ENCODE measurements at places on chromosomes 7 and 10.

- no peak for DNase-seq
Measured at GRCh38 chr10:89889606-89890005, 188.2 kb downstream of the KIF20B start.

- DNase-seq = peak; percentile 55
Measured at GRCh38 chr10:118960157-118961090, 69.1 kb upstream of the NANOS1 start.

GRCh38 chr7:83105063-83105462 lies 57.6 kb downstream of the PCLO start:
- DNase-seq = no peak

DNA sequence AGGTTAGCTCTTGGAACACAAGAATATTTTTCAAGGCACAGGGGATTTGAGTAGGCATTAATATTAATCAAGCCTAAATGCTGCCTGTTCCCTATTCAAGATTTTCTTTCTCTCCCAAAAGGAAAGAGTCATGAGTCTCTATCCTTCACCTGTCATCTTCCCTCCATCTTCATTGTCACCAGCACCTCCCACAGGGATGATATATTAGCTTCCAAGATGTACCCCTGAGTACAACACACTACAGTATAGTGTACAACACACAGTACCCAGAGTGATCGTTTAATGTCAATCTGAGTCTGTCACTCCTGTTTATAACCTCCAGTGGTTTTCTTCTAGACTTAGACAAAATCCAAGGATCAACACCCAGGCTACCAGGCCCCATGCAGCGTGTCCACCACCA lies 50.1 kb downstream of the FAM13C start:
- DNase-seq = no peak

DNA sequence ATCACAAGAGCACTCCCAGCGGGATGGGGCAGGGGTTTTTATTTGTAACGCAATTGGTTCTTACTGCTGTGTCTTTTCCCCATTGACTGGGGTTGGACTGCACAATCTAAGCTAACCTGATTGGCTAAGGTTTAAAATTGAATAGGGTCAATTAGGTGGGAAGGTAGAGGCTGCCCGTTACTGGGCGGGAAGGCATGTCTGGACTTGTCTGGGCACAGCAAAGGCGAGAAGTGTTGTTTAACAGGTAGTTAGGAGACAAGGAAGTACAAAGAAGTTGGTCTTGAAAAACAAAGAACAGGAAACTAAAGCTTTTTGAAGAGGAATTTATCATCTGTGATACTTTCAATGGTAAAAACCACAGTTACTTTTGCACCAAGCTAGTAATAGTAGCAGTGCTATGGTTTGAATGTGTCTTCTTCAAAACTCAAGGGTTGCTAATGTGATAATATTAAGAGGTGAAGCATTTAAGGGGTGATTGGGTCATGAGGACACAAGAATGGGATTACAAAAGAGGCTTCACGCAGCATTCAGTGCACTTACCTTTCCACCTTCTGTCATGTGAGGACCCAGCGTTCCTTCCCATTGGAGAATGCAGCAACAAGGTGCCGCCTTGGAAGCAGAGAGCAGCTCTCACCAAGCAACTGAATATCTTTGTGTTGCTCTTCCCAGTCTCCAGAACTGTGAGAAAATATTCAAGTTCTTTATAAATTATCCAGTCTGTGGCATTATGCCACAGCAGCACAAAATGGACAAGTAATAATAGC lies 875.5 kb upstream of the SORCS1 start:
- DNase-seq = no peak

- no peak for DNase-seq
Measured at GRCh38 chr7:71303566-71303965, 171.6 kb downstream of the GALNT17 start.

DNA sequence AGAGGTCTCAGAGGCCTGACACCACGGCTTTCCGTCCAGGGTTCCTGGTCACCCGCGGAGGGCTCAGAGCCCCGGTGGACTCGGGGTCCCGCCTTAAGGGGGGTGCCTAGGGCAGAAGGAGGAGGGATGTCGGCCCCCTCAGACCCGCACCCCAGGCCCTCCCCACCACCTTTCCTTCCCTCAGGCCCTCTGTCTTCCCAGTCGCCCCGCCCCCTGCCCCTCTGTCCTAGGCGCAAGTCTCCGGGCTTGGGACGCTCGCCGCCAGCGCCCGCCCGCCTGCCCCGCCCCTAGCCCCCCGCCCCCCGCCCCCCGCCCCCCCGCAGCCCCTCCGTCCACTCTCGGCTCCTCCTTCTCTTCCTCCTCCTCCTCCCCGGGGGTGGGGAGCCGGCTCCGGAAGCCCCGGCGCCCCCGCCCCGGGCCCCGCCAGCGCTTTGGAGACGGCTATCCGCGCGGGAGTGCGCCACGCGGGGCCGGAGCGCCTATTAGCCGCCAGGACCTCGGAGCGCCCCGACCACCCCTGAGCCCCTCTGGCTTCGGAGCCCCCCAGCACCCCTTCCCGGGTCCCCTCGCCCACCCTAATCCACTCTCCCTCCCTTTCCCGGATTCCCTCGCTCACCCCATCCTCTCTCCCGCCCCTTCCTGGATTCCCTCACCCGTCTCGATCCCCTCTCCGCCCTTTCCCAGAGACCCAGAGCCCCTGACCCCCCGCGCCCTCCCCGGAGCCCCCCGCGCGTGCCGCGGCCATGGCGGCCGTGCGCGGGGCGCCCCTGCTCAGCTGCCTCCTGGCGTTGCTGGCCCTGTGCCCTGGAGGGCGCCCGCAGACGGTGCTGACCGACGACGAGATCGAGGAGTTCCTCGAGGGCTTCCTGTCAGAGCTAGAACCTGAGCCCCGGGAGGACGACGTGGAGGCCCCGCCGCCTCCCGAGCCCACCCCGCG lies at the start of gene AEBP1:
AEBP1 (plus strand) TSS at position 423 of the 937 bp plus-strand sequence; CDS start at position 744, 321 bp downstream.
- no peak for DNase-seq

DNA sequence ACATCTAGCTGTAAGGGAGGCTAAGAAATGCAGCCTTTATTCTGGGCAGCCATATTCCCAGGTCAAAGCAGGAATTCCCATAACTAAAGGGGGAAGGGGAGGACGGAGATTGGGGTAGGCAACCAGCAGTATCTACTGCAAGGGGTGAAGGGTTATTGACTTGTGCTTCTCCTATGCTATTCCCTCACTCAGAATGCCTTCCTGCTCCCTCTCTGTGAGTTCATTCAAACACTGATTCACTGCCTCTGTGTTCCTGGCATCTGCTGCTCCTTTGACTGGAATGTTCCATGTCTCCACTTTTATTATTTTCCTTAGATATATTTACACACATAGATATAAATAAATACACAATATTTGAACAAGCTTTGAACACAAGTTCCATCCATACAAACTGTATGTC lies 11.1 kb downstream of the HTR7 start:
- DNase-seq = no peak

GRCh38 chr7:151129960-151130591 lies 37.4 kb downstream of the GBX1 start:
- DNase-seq = no peak

GRCh38 chr7:3242398-3242972 lies 58.6 kb upstream of the SDK1 start:
- DNase-seq = no peak

- DNase-seq = peak; percentile 10
Measured at GRCh38 chr7:78765943-78766729, 687.3 kb downstream of the MAGI2 start.

DNA sequence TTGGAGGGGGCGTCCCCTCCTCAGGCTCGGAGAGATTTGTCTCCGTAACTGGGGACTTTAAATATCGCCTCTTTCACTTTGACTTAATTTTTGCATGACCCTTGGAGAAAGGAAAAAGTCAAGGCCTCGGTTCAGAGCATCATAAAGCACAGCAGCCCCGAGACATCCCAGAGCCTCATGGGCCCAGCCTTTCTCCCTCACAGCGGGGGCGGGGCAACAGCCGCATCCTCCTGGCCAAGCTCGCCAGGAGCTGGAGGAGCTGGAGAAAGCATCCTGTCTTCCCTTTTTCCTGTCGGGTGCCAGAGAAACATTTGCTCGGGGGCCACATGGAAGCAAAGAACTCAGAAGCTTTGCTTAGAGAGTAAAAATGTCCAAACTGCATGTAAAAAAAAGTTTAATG lies 43.6 kb upstream of the DPYSL4 start:
- DNase-seq = no peak

- DNase-seq = no peak
Measured at GRCh38 chr7:94412762-94413322, 18.1 kb downstream of the COL1A2 start.

- DNase-seq = peak; percentile 87
Measured at GRCh38 chr10:14478604-14479003, 147.9 kb upstream of the FRMD4A start.

DNA sequence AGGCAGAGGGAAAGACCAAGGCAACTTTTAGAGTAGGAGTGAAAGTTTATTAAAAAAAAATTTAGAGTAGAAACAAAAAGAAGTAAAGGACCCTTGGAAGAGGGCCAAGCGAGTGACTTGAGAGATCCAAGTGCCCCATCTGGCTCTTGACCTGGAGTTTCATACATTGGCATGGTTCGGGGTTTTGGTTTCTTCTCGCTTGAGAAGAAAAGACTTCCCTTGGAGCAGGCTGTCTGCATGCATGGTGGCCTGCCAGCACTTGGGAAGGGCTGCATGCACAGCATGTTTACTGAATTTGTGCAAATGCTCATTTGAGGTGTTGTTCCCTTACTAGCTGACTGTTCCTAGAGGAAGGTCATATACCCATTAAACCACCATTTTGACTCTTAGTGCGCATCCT lies 8.8 kb upstream of the ADO start:
- no peak for DNase-seq

DNA sequence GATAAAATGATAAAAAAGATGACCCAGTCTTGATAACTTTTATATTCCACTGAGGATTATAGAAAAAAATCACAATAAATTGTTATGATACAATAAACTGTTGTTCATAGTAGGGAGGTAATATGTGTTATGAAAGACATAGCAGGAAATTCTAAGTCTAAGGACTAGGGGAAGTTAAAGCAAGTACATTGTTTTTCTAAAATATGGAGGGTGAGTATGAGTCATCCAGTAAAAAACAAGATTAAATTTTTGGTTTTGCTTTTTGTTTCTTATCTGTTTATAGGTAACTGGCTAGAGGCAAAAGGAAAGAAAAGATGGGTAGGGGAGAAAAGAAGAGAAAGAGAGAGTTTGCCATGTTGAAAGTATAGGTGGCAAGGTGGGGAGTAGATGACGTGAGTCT lies 188.4 kb downstream of the POLR1F start:
- no peak for DNase-seq

- DNase-seq = no peak
Measured at GRCh38 chr10:16483241-16483917, 38.3 kb downstream of the C1QL3 start.

DNA sequence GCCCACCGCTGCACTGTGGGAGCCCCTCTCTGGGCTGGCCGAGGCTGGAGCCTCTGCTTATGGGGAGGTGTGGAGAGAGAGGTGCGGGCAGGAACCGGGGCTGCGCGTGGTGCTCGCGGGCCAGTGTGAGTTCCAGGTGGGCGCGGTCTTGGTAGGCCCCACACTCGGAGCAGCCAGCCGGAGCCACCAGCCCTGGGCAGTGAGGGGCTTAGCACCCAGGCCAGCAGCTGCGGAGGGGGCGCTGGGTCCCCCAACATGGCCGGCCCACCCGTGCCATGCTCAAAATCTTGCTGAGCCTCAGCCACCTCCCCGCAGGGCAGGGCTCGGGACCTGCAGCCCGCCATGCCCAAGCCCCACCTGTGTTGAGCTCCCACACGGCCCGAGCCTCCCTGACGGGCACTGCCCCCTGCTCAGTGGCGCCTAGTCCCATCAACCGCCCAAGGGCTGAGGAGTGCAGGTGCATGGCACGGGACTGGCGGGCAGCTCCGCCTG lies 856.8 kb upstream of the CELF2 start:
- no peak for DNase-seq

DNA sequence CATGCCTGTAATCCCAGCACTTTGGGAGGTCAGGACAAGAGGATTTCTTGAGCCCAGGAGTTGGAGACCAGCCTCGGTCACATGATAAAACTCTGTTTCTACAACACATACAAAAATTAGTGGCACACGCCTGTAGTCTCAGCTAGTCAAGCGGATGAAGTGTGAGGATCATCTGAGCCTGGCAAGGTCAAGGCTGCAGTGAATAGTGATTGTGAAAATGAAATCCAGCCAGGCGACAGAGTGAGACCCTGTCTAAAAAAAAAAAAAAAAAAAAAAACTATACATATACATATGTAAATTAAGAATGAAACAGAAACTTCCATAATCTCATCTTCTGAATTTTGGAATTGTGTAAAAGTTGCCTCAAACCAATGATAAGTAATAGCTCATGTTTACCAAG lies 18.2 kb upstream of the FAM170B start:
- no peak for DNase-seq

- no peak for DNase-seq
Measured at GRCh38 chr7:12152196-12152918, 58.7 kb upstream of the TMEM106B start.

DNA sequence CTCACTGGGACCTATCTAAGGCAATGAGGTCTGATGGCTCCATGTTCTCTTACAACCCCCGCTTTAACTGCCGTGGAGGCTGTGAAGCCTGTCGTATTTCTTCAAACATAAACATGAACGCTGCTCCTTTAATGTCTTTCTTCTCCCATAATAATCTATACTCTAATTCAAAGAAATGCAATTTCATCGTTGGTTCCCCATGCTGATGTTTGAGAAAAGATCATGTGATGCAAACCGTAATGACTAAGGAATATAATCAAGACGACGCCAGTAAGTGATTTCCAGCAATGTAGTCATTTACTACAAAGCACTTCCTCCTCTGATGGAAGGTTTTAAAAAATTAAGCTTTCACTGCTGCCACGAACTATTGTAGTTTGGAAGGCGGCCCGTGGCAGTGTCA lies 102.6 kb upstream of the NEBL start:
- no peak for DNase-seq

DNA sequence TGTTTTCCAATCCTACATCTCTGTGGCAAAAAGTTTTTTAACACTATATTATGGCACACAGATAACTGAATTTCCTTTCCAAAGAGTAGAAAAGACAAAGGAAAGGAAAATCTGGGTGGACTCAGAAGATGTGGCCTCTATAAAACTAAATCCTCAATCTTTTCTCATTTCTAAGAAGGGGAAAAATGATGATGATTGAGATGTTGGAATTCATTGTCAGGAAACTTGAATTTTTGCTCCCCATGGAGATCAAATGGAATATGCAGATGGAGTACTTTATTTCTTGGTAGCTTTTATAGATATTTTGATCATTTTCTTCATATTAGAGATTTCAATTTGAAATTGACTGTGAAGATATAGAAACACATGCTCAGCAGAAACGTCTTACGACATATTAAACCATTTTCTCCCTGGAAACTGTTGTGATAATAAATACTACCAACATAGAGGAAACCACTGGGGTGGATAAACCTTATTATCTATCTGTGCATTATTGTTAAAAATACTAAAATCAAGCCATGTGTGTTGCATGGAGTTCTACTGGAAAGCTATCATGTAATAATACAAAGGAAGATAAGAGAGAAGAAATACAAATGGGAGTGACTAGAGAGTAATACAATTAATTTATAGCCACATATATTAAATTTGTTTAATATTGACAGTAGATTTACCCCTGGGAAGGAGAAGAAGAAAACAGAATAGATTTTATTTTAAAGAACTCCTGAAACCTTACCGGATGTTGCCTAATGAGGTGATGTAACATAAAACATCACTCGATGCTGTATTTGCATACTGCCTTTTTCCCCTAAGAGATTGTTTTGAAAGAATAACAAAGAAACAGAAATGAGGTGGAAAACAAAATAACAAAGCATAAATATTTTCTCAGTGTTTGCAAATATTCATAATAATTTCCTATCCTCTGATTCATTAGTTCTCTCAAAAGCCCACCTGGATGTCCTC lies 931.2 kb upstream of the C7orf33 start:
- no peak for DNase-seq

GRCh38 chr7:105622106-105622731 lies 40.9 kb upstream of the EFCAB10 start:
- no peak for DNase-seq
